Daoy (cell line): ENCODE measurements at places on chromosomes 2 and 18.

DNA sequence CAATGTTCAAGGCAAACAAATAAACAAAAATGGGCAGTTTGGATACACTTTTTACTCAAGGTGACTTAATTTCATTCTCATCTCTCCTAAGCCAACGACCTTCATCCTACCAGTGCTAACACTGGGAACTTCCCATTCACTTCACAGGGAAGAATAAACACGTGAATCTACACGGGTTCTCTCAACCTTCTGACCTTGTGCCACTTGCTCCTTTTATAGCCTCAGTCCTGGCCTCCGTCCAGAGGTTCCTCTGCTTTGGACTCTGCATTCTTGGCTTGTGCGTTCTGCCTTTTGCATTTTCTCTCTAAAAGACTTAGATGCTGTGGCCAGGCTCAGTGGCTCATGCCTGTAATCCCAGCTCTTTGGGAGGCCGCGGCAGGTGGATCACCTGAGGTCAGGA is 13.8 kb downstream of the ZNF2 start:
- DNase-seq = no peak

- peak; percentile 57 for DNase-seq
These were observed 1.4 kb upstream of the SLC20A1 start for GRCh38 chr2:112644155-112644932.

- DNase-seq = peak; percentile 48
These were observed 125.4 kb downstream of the TPO start for GRCh38 chr2:1538663-1539062.

DNA sequence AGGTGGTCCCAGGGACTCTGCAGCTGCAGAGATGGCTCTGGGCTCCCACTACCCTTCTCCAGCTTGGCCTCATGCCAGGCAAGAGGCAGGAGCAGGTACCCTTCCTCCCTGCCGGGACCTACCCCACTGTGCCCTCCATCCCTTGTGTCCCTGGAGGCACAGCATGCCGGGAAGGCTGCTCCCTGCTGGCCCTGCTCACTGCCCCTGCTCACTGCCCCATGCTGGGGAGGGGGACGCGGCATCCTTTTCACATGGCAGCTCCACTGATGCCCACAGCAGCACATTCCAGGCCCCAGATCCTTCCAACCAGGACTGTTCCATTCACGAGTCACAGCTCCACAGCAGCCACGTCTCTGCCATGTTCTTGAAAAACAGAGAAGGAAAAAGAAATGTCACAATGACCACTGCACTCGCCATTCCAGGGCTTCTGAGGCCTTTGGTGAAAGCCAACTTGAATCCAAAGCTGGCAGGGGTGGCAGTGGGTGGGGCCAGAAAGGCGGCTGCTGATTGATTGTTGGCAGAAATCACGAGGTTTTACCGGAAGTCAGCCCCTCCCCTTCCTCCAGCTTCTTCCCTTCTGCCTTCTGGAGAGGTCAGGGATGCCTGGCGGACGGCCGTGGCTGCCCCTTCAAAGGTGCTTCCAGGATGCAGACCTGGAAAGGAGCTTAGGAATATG is 268.0 kb downstream of the CYP26B1 start:
- DNase-seq = no peak
